ENCODE measurements at places on chromosomes 13 and 19. TPM values are rescaled to one million over a fixed set of nuclear protein-coding genes. Genes with fewer than 3 reads are reported as not detected.

ACER1 gene
- 0.33 TPM for total RNA-seq

FAM124A gene
- total RNA-seq = 7.9 TPM

ZNF285 gene
- 7.3 TPM for total RNA-seq

GRCh38 chr19:51292971-51293370 is 18.5 kb upstream of the IGLON5 start:
- no peaks in the 10 kb centered on the region for H3K27me3 ChIP-seq
- H3K36me3 ChIP-seq = no peaks in the 10 kb centered on the region
- H3K4me3 ChIP-seq = no peak overlapping the region
- DNase-seq = no peak
- H3K27ac ChIP-seq = no peak overlapping the region

DNA sequence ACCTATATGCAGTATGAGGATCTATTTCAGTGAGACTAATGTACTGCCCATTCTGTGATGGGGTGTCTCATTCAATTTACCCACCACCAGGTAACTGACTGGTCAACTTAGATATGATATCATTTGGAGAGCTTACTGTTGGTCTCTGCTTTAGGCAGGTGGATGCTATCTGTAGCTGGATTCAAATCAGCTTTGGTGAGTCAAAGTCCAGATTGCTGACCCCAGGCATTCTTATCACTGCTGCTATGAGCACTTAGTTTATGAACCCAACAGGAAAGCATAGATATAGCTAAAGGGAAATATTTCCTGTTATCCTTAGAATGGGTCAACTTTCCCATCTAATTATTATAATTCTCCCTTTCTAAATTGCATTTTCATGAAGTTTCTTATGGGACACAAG is 1295.2 kb upstream of the SPRY2 start:
- no peaks in the 10 kb centered on the region for H3K4me1 ChIP-seq
- no peak overlapping the region for H3K27ac ChIP-seq
- no peak overlapping the region for H3K4me3 ChIP-seq
- no peaks in the 10 kb centered on the region for H3K36me3 ChIP-seq
- DNase-seq = no peak

DNA sequence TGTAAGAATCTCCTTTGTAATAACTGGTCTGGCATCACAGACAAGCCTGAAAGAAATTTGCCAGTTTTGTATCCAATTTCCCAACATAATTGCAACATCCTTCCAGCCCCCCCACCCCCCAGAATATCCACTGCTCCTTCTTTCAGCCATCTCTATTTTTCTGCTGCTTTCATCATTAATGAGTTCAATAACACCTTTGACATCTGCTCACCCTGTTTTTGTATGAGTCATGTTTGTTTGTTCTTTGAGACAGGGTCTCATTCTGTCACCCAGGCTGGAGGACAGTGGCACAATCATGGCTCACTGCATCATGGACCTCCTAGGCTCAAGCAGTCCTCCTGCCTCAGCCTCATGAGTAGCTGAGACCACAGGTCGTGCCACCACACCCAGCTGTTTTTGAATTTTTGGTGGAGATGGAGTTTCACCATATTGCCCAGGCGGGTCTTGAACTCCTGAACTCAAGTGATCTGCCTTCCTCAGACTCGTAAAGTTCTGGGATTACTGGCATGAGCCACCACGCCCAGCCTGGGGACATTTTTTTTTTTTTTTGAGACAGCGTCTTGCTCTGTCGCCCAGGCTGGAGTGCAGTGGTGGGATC is 7.0 kb upstream of the ZC3H4 start:
- no peak for DNase-seq
- no peaks in the 10 kb centered on the region for H3K4me1 ChIP-seq
- no peak overlapping the region for H3K27ac ChIP-seq
- no peaks in the 10 kb centered on the region for H3K27me3 ChIP-seq
- H3K4me3 ChIP-seq = no peak overlapping the region

- H3K4me3 ChIP-seq = no peak overlapping the region
- H3K27me3 ChIP-seq = no peaks in the 10 kb centered on the region
- DNase-seq = no peak
These were observed 15.7 kb downstream of the COL4A1 start for GRCh38 chr13:110291286-110291685.

- no peaks in the 10 kb centered on the region for H3K27me3 ChIP-seq
- H3K27ac ChIP-seq = peak within 1 kb of the TSS; percentile 98
- no peaks in the 10 kb centered on the region for H3K36me3 ChIP-seq
These were observed at the start of gene CNOT3 for GRCh38 chr19:54137699-54138488. CNOT3 (plus strand) TSS chr19:54137762; CDS start chr19:54142979, 5,217 bp downstream.
